DMS79 treated with DMSO at 0.1 percent for 48 hours (cell line): ENCODE measurements at places on chromosomes 12 and 14.

DNA sequence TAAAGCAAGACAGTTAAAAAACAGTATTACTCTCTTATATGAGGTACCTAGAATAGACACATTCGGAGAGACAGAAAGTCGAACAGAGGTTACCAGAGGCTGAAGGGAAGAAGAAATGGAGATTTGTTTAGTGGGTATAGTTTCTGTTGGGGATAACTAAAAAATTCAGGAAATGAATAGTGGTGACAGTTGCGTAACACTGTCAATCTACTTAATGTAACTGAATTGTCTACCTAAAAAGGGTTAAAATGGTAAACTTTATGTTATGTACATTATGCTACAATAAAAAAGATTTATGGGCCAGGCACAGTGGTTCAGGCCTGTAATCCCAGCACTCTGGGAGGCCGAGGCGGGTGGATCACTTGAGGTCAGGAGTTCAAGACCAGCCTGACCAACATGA lies 30.6 kb upstream of the SLC6A13 start:
- no peak for DNase-seq

DNA sequence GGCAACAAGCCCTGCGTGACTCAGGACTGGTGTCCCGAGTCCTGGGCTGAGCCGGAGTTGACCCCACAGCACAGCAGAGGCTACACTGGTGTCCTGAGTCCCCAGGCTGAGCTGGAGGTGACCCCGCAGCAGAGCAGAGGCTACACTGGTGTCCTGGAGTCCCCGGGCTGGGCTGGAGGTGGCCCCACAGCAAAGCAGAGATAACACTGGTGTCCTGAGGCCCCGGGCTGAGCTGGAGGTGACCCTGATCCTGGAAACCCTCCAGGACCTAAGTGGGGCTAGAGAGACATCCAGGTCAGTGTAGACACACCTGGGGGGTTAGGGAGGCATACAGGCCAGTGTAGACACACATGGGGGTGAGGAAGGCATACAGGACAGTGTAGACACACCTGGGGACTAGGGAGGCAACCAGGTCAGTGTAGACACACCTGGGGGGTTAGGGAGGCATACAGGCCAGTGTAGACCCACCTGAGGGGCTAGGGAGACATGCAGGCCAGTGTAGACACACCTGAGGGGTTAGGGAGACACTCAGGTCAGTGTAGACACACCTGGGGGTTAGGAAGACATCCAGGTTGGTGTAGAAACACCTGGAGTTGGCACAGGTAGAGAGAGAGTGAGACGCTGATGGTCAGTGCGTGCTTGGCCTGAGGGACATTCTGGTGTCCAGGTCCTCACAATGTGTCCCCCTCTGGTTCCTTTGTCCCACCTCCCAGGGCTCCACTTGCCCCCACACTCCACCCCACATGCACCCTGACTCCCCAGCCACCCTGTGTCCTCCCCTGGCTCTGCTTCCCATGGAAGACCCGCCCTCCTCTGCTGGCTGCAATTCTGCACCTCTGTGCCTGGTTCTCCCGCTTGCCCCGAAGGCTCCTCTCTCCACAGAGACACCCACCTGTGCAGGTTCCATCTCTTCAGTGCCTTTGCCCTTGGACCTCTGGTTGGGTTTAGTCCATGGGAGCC lies 321.6 kb upstream of the SFSWAP start:
- DNase-seq: no peak

- DNase-seq: no peak
Observed at GRCh38 chr12:110579535-110580253, 3.4 kb downstream of the PPTC7 start.

GRCh38 chr14:93073910-93074769 lies 41.6 kb downstream of the ITPK1 start:
- DNase-seq: no peak

DNA sequence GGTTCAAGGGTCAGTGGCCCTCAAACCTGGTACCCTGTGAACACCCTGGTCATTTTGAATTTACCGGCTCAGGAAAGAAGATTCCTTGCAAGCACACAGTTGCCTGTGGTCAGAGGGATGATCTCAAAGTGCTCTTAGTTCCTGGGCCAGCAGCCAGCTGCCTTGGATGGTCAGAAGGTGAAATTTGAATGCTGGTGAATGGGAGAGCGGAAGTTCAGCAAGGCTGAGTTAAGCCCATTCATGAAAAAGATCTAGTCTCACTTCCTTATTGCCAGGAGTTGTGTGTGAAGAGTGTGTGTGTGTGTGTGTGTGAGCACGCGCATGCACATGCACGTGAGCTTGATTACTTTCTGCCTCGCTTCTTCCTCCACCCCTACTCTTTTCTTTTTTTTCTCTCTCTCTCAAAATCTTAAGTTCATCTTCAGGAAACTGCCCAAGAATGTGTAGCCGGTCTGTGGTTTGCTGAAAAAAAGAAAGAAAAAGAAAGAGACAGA lies 155.5 kb upstream of the CCND2 start:
- DNase-seq: no peak

DNA sequence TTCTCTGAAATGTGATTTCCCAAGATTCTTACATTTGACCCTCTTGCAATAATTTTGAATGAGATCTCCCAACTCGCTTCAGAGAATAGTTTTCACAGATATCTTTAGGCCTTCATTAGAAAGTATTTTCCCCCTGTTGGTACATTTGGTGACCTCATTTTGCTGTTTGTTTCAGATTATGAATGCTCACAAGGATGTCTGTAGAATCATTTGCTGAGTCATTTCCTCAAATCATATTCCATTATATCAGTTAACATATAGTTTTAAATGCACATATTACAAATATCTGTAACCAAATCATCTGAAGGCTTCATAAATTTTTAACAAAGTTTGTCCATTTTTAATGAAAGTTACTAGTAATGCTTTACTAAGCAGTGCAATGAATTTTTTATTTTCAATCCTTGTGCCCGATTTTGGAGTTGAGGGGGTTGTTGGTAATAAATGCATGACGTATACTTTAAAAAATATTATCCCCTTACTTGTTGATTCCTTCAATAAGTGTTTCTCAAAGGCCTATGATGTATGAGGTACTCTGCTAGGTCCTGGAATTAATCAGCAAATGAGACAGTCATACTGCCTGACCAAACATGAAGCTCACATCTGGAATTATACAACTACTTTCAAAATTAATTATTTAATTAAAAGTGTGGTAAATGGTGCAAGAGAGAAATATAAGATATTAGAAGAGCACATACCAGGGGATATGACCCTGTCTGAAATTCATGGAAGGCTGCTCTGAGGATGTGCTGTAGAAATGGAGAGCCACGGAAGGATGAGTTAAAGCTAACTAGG lies 126.9 kb upstream of the RAP1B start:
- DNase-seq: no peak

- no peak for DNase-seq
Observed at GRCh38 chr12:58995666-58996363, 75.5 kb upstream of the LRIG3 start.

- DNase-seq: no peak
Observed at GRCh38 chr12:117679776-117680175, 289.0 kb downstream of the KSR2 start.

DNA sequence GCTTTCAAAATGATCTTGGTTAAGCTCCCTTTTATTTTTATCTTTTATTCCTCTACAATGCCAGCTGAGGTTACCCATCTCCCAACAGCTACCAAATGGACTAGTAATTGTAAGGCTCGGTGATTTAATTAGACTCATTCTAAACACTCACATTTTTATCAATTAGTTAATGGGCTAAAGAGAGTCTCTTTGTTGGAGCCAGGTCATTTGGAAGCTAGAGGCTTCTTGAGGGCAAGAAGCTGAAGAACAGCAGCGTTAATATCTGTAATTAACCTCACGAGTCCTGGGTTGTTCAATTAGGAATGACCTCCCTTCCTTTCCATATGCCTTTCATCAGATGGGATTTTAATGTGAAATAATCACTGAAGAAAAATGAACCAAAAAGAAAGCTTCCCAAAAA lies 56.9 kb downstream of the OTX2 start:
- no peak for DNase-seq

DNA sequence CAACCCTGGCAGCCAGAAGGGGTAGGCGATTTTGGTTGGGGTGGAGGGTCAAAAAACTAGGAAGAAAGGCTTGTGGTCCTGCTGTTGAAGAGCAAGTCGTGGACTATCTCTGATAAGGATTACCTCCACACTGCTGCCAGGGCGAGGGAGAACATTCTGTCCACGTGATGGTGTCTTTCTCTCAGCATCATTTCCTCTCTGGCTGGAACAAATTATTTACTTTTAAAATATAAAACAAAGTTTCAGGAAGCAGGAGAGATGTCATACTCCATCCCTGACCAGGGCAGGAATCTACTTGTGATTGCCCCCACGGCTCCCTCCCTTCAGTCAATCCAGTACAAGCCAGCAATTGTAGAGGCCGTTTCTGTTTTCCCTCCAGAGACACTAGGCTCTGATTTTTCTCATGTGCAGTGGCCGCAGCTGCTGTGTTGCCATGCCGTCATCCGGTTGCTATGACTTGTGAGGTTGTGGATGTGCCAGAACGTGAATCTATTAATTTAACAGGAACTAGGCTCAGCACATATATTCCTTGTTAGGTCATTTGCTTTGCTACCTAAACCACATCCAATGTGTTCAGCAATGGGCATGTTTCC lies 61.5 kb upstream of the PTGR2 start:
- DNase-seq: no peak

DNA sequence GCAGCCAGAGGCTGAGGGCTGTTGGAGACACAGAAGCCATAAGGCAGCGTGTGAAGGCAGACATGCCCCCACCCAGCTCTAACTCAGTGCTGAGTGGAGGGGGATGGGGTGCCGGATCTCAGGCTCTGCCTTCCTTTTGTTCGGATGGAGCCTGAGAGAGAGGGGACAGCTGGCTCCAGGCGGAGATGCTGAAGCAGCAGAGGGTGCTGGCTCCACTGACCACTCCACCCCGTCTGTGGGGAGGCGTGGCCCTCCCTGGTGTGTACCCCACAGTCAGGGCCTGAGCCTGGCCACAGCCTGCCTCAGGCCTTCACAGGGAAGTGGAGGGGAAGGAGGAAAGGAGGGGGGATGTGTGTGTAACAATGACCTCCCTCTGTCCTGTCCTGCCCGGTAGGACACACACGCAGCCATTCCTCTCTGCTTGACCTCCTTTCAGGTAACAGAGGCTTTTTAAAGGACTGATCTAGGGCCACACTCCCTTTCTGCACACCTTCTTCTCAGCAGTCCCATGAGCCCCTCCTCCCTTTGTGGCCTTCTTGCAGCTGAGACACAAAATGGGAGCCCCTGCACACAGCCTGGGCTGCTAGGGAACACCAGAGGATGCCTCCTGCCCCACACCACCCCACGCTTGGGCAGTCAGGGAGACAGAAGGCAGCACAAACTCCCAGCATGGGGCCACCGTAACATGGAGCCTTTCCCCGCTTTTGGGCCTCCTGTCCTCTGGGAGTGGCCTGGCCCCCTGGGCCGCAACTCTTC lies 9.6 kb upstream of the ENDOU start:
- no peak for DNase-seq

GRCh38 chr14:38524636-38525509 lies 269.0 kb upstream of the CLEC14A start:
- DNase-seq: no peak

- DNase-seq: no peak
Observed at GRCh38 chr12:109452489-109452888, 24.6 kb downstream of the KCTD10 start.

GRCh38 chr14:101017209-101017608 lies 113.7 kb upstream of the RTL1 start:
- DNase-seq: no peak

- DNase-seq: no peak
Observed at GRCh38 chr12:77238335-77238734, 173.0 kb upstream of the E2F7 start.

GRCh38 chr12:124041907-124042306 lies 68.9 kb downstream of the ZNF664 start:
- no peak for DNase-seq

DNA sequence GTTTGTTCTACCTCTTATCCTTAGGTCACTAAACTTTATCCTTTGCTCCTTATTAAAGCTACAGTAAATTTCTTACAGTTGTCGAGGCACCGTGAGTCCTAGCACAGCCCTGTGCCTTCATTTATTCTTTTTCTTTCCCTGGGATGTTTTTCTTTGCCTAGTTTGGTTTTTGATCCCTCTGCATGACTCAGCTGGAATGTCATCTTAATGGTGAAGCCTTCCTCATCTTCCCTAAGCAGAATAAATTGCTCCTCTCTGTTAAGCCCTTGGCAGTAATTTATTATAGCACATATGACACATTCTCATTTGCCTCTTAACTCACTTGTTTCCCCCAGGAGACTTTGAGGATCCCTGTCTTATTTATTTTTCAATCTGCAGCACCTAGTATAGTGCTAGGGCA lies 16.6 kb downstream of the ACTR10 start:
- no peak for DNase-seq

DNA sequence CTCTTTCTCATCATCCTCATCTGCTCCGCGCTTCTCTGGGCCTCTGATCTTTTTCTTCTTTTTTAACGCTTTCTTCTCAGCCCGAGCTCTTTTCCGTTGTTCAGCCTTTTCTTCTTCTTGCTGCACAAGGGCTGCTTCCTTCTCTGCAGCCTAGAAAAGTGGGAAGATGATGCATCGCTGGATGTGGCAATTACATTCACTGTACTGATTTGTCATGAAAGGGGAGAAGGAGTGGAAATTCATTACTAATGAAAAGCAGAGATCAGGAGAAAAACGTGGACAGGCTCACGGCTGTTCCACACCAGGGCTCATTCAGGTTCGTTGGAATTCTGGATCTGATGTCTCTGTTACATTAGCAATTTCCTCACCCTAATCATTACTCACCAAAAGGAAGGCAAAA lies 15.1 kb downstream of the FICD start:
- no peak for DNase-seq

DNA sequence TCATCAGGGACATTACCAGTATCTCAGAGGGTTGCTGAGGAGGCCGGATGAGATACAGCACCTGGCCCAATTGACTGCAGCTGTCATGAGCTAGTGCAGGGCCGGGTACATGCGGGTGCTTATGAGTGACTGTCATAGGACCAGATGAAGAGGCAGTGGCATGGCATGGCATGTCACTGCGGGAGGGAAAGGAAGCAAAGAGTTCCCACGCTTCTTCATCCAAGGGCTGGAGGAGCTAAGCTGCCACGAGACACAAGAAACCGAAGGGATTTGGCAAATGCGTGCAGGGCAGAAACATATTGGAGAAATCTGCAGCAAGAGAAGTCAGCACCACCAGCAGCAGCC lies 10.7 kb upstream of the GPX2 start:
- no peak for DNase-seq

GRCh38 chr12:91272461-91273063 lies 89.9 kb upstream of the DCN start:
- no peak for DNase-seq

- DNase-seq: no peak
Observed at GRCh38 chr12:67645601-67646000, 2.9 kb upstream of the DYRK2 start.

DNA sequence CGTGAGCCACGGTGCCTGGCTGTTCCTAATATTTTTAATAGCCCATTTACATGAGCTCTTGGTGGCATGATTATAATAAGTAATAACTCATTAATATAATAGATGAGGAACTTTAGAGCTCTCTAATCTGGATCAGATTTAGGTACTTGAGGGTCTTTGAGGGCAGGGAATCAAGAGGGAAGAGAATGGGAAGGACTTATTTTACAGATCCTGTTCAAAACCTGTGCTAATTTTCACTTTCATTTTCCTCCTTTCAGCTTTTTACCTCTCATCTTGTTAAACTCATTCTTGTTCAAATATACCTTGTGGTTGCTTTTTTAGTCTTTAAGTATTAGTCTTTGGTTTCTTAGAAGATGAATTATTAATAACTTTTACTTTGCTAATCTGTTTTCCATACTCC lies 5.6 kb downstream of the NECAP1 start:
- no peak for DNase-seq

GRCh38 chr14:104788161-104788818 lies 7.3 kb downstream of the AKT1 start:
- peak; percentile 96 for DNase-seq
